ENCODE measurements at places on chromosomes 7 and 10.

DNA sequence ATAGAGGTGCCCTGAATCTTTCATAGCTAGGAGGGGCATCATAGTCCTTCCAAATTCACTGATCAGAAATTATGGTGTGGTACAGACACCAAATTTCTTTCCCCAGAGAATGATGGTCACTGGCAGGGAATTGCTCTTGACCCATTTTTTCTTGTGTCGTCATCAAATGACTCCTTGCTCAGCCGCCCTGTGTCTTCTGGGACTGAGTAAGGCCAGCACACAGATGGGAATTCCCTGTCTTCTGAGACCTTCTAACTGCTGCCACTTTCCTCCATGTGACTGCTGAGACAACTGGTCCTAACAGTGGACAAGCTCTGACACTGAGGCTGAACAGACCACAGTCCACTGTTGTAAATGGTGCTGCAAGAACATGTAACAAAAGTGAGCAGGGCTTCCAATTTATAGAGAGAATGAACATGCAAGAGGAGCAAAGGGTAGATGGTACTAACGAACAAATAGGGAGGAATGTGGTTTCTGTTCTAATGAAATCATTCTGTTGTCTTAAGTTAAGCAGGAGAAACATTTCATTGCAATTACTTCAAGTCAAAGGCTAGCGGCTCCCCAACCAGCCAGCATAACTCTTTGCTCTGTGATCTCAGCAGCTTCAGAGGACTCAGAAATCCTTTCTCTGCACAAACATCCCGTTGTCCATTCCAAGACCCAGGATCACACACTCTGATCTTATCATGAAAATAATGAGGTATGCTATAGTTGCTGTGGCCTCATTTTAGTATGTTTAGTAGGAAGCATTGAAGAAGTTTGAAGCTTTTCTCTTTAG, 235.9 kb upstream of the PRSS1 start:
- no peak for DNase-seq

DNA sequence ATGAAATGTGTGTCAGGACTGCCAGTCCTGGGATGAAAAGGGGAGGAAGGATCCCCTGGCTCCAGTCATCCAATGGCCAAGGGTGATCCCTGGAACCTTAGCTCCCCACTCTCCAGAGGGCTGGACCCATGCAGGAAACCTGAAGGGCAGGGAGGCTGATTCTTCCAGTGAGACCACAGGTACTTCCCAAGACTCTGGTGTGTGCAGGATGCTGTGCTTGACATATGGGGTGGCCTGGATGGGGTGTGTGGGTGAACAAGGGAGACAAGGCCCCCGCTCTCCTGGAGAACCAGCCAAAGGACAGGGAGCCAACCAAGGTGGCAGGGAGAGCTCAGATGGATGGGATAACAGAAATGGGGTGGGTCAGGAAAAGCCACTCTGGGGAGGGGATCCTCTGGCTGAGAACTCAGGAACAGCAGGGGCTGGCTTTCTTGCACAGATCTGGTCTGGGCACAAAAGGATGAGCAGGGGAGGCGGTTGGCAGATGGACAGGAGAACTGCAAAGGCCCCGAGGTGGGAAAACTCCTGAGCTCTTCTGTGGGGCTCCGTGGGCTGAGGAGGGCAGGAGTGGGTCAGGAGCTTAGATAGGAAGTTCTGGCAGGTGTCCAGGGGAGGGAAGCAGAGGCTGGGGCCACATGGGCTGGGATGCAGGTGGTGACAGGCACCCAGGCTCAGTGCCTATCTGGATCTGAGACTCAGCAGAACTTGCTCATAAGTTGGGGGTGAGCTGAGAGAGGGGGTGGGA, 100.6 kb downstream of the ARHGAP22 start:
- DNase-seq = no peak

DNA sequence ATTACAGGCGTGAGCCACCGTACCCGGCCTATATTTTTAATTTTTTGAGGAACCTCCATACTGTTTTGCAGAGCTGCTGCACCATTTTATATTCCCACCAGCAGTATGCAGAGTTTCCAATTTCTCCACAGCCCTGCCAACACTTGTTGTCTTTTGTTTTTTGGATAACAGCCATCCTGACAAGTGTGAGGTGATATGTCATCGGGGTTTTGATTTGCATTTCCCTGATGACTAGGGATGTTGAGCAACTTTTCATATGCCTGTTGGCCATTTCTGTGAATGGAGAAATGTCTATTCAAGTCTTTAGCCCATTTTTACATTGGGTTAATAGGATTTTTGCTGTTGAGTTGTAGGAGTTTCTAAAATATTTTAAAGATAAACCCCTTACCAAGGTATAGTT, 22.2 kb downstream of the ENTPD7 start:
- peak; percentile 82 for DNase-seq

DNA sequence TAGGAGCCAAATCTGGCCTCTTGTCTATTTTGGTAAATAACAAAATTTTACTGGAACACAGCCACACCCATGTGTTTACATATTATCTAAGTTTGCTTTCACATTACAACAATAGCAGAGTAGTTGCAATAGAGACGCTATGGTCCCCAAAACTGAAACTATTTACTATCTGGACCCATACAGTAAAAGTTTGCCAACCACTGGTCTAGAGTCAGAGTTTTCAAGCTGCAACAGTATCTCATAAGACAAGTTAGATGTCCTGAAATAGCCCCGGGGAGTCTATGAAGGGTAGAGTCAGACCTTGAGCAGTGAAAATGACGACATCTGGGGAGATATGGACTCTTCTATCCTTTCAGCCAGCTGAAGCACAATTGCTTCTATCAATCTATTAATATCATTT, 74.2 kb downstream of the CTNNA3 start:
- DNase-seq = no peak

DNA sequence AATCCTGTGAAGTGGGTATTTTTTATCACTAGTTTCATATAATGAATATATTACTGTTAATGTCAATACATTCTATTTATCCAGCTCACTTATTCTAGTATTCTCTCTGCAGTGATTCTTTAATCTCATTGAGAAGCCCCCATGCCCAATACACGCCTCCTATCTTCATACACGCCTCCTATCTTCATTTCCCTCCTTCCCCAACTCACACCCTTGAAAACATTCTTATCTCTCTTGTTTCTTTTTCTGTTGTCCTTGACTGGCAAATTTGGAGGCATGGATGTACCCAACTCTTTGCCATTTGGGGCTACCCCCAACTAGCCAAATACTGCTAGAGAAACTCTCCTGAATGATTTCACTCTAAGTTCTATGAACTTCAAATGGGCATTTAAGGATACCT, 40.5 kb downstream of the ST8SIA6 start:
- DNase-seq = no peak

DNA sequence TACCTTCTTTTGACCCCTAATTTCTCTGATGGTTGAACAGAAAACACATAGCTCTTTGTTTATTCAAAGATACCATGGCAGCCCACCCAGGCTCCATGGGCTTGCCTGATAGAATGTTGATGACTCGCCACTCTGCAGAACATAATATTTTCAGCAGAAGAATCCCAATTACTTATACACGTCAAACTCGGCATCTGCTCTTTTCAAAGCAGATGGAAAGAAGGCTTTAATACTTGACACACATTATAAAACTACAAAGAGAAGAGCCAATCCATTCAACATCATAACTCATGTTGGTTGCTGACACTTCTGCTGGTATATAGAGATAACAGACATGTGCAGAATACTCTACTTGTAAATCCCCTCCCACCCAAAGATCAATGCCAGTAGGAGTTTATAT, 69.0 kb downstream of the FOXI2 start:
- DNase-seq = no peak

DNA sequence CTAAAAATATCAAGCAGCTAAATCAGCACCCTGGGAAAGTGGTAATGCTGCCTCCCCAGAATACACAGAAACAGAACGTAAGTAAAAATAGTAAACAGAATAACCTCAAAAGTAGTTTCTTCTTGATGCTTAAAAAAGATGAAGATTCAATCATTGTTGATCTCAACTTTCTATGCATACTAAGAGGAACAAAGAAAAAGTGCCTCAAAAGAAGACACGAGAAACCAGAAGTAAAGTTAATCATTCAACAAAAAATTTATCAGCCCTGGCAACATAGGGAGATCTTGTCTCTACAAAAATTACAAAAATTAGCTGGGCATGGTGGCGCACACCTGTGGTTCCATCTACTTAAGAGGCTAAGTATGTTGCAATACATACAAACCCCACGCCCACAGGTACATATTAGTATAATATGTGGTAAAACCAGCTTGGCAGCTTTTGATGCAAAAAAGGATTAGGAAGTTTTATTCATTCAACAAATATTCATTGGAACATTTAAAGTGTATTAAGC, 153.7 kb downstream of the NRBF2 start:
- no peak for DNase-seq

GRCh38 chr7:44967571-44968446, 11.0 kb downstream of the MYO1G start:
- DNase-seq = no peak

DNA sequence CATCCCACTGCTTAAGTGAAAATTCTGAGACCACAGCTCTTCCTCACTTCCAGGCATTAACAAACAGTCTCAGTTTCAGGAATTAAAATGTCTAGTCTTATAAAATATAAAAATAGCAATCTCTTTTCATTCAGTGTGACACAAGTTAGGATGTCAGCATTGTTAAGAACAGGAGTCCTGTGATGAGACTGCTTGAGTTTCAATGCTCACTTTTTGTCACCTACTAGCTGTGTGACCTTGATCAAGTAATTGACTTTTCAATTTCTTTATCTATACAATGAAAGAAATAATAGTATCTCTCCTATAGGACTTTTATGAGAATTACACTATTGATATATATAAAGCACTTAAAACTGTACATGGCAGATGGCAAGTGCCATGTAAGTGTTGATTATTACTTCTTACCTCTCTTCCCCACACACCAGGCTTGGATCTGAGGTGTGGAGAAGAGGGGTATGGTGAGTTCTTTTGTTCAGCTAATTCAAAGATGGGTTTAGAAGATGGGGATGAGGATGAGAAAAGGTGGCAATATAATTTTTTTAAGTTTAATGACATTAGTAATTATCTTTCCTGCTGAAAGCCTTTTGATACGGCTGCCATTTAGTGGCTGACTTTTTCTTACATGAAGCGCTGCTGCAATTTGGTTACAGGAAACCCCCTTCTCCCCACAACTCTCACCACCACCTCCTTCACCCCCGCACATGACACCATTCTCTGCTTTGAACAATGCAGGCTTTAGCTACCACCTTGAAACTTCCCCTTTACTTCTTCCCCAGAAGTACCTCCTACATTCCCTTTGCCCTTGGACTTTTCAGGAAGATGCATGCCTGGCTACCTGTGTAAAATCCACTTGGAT, 20.8 kb upstream of the HYAL4 start:
- DNase-seq = no peak

DNA sequence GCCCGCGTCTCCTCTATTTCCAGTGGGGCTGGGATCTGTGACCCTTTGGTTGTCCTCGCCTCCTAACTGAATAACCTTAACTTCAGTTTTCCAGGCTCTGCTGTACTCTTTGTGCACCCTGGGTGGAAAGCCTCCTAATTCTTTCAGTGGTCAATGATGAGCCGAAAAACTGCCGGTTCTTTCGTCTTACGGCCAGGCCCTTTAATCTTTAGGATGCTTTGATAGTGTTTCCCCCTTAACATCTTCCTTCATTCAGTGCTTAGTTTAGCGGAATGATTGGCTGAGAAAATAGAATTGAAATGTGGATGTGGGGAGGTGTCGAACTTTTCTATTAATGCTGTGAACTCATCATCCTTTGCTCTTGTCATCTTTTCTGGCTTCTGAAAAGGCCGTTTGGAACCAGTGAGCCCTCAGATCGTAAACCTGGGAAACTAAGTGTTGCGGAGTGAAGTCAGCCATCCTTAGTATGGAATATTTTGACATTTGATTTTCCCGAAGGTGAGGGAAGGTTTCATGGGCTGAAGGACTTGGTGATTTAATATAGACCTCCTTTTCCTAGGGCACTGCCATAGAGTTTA, 847 bp downstream of the GARS1 start:
- DNase-seq = peak; percentile 7

- DNase-seq = no peak
These were observed 94.7 kb upstream of the FERD3L start for GRCh38 chr7:19239951-19240350.

- no peak for DNase-seq
These were observed 116.1 kb upstream of the PARD3 start for GRCh38 chr10:34931216-34931615.

DNA sequence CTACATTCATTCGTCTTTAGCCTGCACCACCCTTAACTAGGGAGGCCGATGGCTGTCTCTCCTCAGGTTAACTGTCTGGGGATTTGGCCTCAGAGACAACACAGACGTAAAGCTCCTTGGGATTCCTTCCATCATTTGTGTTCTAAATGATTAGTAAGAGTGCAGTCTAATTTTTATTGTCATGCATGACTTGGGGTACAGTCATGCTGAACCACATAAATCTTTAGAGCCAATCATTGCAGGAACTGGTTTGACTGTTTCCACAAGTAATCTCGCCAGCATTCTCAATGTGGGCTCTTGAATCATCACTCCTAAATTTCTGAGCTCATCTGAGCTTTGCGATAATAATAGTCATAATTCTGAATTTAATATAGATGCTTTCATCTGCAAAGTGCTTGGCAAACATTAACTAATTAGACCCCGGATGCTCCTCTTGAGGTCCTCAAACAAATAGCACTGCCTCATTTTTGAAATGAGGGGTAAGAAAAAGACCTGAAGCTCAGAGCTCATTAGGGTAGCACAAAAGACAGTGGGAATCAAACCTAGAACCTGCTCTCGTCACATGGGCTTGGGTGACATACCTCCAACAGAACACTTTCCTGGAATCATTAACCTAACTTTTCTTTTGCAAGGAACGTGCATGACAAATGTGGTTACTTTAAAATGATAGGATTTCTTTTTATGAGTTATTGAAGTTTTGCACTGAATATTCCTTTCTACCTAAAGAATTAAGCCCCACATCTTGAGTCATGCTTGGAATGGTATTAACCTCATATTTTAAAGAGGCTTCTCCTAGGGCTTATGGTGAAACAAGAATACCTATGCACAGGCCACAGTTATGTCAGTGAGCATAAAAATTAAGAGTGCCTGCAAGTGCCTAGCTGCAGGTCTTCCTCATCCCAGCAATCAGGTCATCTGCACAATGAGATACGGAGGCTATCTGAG, 118.9 kb upstream of the NRP1 start:
- DNase-seq = peak; percentile 91

DNA sequence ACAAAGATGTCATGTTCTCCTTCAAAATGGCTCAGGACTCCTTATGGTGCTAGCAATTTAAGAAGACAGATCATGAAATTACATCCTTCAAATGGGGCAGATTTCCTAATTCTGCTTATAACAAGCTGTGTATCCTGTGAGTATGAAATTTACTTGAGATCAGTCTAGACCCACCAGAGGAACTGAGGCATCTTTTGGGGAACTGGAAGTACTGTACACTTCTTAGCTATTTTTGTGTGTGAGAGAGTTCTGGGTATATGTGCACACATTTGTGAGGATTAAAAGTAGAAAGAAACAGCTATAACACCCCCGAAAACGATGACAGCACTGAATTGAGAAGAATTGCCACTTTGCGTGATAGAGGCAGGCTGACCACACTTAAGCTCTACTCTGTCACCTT, 187.0 kb upstream of the CCDC6 start:
- no peak for DNase-seq

- DNase-seq = no peak
These were observed 571.6 kb downstream of the SH2D4B start for GRCh38 chr10:81109200-81109752.
